ENCODE measurements at places on chromosomes 13 and 19. TPM values are rescaled to one million over a fixed set of nuclear protein-coding genes. Genes with fewer than 3 reads are reported as not detected.

GRCh38 chr19:44772959-44773358 lies 4.7 kb upstream of the CBLC start:
- DNase-seq = no peak

- DNase-seq = peak; percentile 4
These were observed 676.2 kb downstream of the GPC5 start for GRCh38 chr13:92074658-92075057.

GRCh38 chr13:77698201-77699058 lies 943 bp downstream of the SLAIN1 start:
- no peak for DNase-seq

TBCB gene
- 410 TPM for total RNA-seq

S1PR4 gene
- total RNA-seq = not detected

Measured in epithelial cell of proximal tubule (primary cell).